Activated B cell treated with CpG ODN at 0.5 μM for 24 hours (primary cell): ENCODE measurements at places on chromosomes 5 and 9.

DNA sequence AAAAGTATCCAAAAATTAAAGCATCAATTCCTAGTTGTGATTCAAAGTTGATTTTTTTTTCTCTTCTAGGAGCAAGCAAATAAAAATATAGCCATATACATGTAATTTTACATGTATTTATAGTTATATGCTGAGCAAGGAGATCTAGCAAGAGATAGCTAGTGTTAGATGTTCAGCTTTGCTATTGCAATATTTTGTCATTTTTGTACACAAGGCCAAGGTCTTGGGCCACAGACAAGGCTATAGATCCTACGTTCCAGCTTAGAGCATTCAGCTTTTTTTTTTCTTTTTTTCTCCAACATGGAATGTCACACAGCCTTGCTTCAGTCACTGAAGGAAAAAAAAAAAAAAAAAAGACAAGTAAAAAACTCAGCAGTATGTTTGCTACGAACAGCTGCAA, 36.8 kb downstream of the HMGCR start:
- no peak for DNase-seq

DNA sequence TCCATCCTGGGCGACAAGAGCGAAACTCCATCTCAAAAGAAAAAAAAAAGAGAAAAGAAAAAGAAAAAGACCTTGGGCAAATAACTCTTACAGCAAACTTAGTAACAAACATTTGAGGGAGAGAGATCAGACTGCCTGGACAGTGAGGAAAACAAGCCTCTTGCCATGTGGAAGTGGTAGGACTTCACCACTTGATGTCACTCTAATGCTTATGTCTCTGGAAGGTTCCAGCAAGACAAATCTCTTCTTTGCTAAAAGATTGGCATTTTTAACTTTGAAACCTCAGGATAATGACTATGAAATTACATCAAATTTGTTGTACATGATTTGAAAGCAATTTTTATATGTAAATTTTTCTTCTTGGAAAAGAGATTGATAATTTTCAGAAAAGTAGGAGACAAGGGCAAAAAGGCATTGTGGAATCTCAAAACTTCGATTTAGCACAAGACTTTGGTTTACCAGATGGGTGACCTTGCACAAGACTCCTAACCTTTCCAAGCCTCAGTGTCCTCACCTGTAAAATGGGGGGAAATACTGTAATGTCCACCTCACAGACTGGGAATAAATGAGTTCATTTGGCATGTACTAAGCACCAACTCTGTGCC, 5.4 kb downstream of the ACTL7B start:
- DNase-seq = no peak

- DNase-seq = no peak
Measured at GRCh38 chr9:120236596-120236995, 343.4 kb downstream of the CDK5RAP2 start.

- no peak for DNase-seq
Measured at GRCh38 chr9:127154390-127155191, 32.2 kb upstream of the ANGPTL2 start.

DNA sequence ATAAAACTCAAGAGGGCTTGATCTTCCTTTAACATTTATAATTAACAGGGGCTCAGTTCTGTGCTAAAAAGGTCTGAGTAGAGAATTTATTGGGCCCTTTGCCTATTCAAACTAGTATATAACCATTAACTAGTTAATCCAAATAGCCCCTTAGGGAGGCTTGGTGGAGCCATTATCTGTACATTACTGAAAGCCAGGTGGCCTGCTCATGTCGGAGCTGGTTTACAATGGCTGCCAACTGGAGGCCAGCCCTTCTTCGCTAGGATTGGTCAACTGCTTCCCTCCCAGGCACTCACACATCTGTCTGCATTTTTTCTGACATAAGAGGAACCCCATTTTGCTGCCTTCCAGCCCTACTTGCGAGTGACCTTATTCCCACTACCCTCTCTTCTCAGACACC, 30.4 kb upstream of the NDFIP1 start:
- DNase-seq = no peak

- DNase-seq = no peak
Measured at GRCh38 chr9:89219637-89220036, 41.0 kb upstream of the SHC3 start.

- DNase-seq = no peak
Measured at GRCh38 chr5:39517800-39518199, 93.0 kb upstream of the DAB2 start.

DNA sequence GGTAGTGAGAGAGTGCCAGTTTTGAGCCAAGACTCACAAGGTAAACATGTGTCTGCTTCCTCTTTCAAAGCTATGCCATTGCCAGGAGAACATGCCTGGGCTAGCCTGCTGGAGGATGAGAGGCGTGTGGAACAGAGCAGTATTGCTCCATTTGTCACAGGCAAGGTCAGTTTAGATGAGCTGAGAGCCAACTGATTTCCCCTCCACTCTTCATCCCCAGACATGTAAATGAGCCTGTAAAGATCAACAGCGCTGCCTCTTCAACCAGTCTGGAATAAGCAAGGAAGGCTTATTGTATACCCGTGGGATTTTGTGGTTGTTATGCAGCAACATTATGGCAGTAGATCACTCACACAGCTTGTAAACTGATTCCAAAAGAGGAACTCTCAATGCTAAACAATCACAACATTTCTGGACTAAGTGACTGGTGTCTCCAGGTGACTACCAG, 8.2 kb upstream of the GDNF start:
- no peak for DNase-seq

DNA sequence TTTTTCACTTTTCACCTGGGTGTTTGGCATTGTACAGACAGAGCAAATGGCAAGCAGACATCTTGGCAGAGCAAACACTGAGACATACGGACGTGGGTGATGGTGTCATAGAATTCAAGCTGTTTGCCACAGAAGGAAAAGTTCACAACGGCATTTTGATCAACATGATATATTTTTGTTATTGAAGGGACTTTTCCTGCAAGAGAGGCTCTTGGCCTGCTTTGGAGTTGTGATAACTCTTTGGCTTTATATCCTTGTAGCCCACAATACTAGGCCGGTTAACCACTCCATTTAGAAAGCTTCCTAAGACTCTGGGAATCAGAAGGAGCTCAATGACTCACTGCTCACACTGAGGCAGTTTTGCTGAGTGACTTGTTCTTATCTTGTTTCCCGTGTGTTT, 1038.3 kb downstream of the TLE1 start:
- DNase-seq = no peak

DNA sequence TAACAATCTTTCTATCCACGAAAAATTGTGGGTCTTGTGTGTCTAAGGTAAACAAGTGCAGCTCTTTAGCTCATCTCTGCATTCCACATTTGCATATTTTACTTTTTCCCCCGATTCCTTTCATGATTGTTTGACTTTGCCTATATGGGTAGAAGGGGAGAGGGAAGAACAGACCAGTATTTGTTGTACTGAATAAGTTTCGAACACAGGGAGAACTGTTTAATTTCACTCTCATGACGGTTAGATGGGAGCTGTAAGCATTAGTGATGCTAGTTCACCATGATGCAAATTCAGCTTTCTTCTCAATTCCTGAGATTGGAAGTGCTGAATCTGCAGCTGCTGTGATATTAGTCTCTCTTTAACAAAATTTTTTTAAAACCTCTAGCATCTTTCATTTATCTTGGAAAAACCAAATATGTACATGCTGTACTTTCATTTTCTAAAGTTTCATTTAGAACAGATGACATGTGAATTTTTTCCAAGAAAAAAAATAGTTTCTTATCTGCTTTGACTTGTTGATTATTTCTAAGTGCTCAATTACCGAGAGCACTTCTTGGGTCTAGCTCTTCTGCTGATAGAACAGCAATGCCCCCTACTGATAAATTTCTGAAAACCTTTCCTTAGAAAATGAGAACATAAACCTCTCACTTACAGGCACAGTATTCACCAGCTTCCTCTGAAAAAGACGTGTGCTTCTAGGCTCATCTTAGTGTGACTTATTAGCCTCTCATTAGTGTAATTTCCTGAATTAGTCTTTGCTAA, 149.5 kb downstream of the BAAT start:
- no peak for DNase-seq

- DNase-seq = no peak
Measured at GRCh38 chr9:131045300-131046092, 36.5 kb downstream of the LAMC3 start.

DNA sequence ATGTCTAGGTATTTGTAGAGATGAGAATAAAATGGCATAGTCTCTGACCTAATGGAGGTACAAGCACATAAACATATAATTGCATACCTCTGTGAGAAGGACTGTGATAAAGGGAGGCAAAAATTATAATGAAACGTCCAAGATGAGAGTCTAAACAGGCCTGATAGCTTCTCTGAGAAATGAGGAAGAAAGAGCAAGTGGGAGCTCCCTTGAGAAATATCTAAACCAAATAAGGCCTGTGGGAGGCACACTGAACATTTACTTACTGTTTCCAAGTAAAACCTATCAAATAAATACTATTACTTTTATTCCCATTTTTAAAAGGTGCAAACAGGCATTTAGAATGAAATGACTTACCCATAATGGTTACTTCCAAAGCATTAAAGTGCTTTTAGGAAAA, 125.6 kb upstream of the PAPPA start:
- no peak for DNase-seq

GRCh38 chr5:135576075-135576599, 2.7 kb downstream of the CXCL14 start:
- no peak for DNase-seq

DNA sequence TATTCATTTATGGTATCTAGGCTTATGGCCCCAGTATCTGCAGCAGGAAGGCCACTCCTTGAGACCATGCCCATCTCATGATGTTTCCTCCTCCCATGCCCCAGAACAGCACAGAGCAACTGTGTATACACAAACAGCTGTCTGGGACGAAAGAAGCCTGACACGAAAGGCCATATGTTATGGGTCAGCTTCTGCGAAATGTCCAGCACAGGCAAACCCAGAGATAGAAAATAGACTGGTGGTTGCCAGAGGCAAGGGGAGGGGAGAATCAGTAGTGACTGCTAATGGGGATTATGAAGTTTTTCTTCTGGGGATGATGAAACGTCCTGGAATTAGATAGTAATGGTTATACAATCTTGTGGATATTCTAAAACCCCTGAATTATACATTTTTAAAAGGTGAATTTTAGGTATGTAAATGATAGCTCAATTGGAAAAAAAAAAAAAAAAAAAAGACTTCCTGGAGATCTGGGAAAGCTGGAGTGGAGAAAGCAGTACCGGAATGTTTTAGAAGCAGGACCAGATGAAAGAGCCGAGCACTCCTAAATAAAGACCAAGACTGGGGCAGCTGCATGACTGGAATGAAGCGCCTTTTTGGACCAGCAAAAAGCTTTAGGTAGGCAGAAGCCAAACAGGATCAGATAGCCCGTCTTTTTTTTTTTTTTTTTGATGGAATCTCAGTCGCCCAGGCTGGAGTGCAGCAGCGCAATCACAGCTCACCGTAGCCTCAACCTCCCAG, 29.2 kb downstream of the PCDHGC5 start:
- DNase-seq = no peak

DNA sequence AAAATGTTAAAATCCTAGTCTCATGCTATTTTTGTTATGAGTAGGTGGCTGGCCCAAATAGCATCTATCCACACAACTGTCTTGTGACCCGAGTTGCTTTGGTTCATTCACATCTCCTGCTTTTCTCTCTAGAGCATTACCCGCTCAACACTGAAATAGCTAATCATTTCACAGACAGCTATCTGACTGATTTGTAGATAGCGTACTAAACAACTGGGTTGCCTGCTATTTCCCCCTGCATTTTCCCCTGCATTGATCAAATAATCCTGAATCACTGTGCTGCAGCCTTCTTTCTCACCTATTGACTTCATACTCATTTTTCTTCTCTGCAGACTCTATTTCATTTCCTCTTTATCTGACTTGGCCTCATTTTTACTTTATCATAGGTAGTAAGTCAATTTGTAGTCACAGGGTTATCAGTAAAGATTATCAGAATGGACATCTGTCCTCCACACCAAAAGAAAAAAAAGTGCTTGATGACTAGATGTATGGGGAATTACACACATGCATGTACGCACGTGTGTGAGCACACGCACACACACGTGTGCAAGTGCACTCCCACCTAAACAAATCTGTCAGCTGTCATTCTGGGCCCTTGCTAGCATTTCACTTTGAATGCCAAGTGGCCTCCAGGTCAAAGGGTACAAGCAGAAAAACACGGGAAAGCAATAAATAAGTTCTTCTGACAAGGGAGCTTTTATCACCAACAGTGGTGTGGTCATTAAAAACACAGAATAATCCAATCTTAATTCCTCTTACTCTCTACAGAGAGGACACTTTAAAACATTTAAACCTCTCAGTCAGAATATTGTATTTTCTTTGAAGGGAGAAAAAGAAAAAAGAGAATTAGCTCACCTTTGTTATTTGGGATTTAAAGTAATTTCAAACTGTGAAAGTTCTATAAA, 501.6 kb downstream of the EFNA5 start:
- no peak for DNase-seq

GRCh38 chr9:81885602-81886001, 42.6 kb upstream of the SPATA31D4 start:
- no peak for DNase-seq

- DNase-seq = no peak
Measured at GRCh38 chr5:50889790-50890189, 223.4 kb downstream of the PARP8 start.

GRCh38 chr9:14526504-14526903, 166.7 kb downstream of the ZDHHC21 start:
- DNase-seq = no peak

DNA sequence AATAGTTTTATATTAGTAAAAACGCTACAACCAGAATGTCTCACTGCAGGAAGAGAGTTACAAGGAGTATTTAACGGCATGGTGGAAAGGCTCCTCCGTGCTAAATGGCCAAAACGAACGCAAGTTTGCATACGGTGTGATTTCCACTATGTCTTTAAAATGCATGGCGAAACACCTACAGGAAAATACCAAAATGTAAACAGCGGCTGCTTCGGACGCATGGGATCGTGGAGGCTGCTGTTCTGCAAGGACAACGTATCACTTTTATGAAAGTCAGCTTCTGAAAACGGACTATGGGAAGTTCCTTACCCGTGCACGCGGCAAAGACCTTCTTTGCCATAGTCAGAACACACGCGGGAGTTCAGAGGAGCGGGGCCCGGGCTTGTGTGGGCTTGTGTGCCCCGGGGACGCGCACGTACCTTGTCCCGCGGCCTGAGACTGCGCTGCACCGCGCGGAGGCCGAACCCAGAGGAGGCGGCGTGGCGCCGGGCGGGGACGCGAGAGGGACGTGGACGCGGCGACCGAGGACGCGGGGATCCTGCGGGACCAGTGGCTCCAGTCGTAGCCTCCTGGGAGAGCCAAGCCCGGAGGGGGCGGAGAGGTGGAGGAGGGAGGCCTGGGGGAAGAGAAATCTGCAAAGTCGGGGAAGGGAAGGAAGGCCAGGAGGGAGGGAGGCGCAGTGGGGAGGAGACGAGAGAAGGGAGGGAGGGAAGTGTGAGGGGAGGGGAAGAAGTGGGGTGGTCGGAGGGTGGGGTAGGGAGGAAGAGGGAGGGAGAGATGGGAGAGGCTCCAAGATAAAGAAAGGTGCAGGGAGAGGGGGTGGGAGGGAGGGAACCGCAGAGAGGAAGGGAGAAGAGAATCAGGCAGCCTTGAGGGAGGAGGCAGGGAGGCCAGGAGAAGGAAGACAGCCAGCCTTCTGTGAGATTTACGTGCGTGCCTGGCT, at the start of gene CMBL:
Gene CMBL, minus strand, starts transcription at position 697 of the 943 bp plus-strand sequence. CDS start 17,140 bp downstream, outside the sequence.
- peak; percentile 25 for DNase-seq

- DNase-seq = no peak
Measured at GRCh38 chr5:21007781-21008180, 1019.8 kb upstream of the CDH18 start.
